ENCODE measurements at places on chromosomes 12 and 14. TPM values are rescaled to one million over a fixed set of nuclear protein-coding genes. Genes with fewer than 3 reads are reported as not detected.

The FOXG1 gene
- polyA plus RNA-seq = 11.4 TPM

The RPS6KA5 gene
- 4.0 TPM for polyA plus RNA-seq

The KSR2 gene
- 0.02 TPM for polyA plus RNA-seq

The CLEC4A gene
- 9.2 TPM for polyA plus RNA-seq

The FCF1 gene
- polyA plus RNA-seq = 21.9 TPM

The IQSEC3 gene
- polyA plus RNA-seq = 4.4 TPM

All from thymus (tissue), 14 donors.